ENCODE measurements at places on chromosomes 2 and 18. TPM values are rescaled to one million over a fixed set of nuclear protein-coding genes. Genes with fewer than 3 reads are reported as not detected.

- H3K27ac ChIP-seq = no peak overlapping the region
- H3K36me3 ChIP-seq = no peaks in the 10 kb centered on the region
- H3K4me3 ChIP-seq = no peak overlapping the region
- no peaks in the 10 kb centered on the region for H3K4me1 ChIP-seq
- DNase-seq = no peak
- H3K27me3 ChIP-seq = no peaks in the 10 kb centered on the region
Measured at GRCh38 chr2:1992280-1992679, 248.0 kb upstream of the PXDN start.

- H3K4me3 ChIP-seq = no peak overlapping the region
- H3K27ac ChIP-seq = peak overlapping the region; percentile 80
- DNase-seq = no peak
- peaks cover 12% of the 10 kb centered on the region for H3K4me1 ChIP-seq
Measured at GRCh38 chr2:26712486-26713465, 20.3 kb downstream of the KCNK3 start.

GRCh38 chr2:23220513-23221094 lies 164.4 kb upstream of the KLHL29 start:
- H3K36me3 ChIP-seq = no peaks in the 10 kb centered on the region
- H3K27me3 ChIP-seq = no peaks in the 10 kb centered on the region
- no peak overlapping the region for H3K4me3 ChIP-seq
- H3K27ac ChIP-seq = no peak overlapping the region

- no peak overlapping the region for H3K4me3 ChIP-seq
- no peak overlapping the region for H3K27ac ChIP-seq
- H3K36me3 ChIP-seq = no peaks in the 10 kb centered on the region
- DNase-seq = no peak
Measured at GRCh38 chr2:180208841-180209240, 201.7 kb upstream of the CWC22 start.

DNA sequence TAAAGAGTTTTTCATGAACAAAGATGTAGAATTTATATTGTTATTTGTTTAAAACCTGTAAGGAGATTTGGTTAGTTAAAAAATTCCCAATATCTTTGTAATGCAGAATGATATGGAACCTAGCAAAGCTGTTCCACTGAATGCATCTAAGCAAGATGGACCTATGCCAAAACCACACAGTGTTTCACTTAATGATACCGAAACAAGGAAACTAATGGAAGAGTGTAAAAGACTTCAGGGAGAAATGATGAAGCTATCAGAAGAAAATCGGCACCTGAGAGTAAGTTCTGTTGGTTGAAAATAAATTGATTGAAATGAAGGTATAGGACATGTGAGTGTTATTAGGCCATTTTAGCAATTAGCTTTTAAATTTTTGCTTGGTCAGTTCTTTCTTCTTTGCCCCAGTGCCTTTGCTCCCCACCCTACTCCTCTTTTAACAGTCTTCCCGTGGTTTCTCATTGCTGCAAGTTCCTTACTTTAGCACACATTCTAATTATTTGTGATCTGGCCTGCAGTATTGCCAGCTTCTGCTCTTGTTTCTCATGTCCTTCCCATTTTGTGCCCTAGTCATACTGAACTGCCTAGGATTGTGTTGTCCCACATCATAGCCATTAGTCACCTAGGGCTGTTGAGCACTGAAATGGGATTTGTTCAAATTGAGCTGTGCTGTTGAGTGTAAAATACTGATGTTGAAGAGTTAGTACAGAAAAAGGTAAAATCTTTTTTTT lies 36.6 kb downstream of the VAPA start:
- DNase-seq = no peak
- H3K27me3 ChIP-seq = no peaks in the 10 kb centered on the region
- no peak overlapping the region for H3K27ac ChIP-seq
- H3K36me3 ChIP-seq = no peaks in the 10 kb centered on the region
- peaks cover 7% of the 10 kb centered on the region for H3K4me1 ChIP-seq

DNA sequence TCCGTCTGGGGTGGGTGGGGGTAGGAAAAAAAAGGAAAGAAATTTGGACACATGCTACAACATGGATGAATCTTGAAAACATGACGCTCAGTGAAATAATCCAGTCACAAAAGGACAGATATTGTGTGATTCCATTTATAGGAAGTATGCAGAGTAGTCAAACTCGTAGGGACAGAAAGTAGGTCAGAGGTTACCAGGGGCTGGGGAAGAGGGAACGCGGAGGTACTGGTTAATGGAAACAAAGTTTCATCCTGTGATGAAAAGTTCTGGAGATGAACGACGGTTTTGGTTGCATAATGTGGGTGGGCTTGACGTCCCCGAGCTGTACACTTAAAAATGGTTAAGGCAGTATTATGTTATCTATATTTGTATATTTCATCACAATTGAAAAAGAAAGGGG lies 4.5 kb upstream of the SFTPB start:
- DNase-seq = no peak
- H3K4me3 ChIP-seq = no peak overlapping the region

DNA sequence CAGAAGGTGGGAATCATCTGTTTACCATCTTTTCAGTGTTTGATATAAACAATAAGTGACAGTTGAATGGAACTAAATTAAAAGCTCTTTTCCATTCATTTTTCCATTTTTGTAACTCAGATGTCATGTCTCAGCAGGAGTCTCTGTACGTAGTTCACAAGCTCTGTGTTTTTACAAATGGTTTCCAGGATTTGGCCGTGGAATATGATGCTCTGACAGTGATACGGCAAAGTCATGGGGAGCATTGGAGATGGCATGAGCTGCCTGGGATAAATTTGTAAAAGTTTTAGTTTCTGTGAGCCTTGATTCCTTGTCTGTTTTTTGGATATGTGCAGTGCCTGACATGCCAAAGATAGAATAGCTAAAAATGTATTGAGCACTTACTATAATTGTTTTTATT lies 168.1 kb upstream of the SESTD1 start:
- H3K27me3 ChIP-seq = no peaks in the 10 kb centered on the region
- no peak for DNase-seq
- no peak overlapping the region for H3K4me3 ChIP-seq
- H3K4me1 ChIP-seq = no peaks in the 10 kb centered on the region
- no peak overlapping the region for H3K27ac ChIP-seq
- H3K36me3 ChIP-seq = no peaks in the 10 kb centered on the region

GRCh38 chr2:160411167-160411566 lies 82.4 kb downstream of the RBMS1 start:
- peaks cover 11% of the 10 kb centered on the region for H3K4me1 ChIP-seq
- DNase-seq = no peak
- peak overlapping the region; percentile 23 for H3K27ac ChIP-seq
- H3K4me3 ChIP-seq = no peak overlapping the region

- peaks cover 23% of the 10 kb centered on the region for H3K4me1 ChIP-seq
- peak overlapping the region; percentile 95 for H3K27ac ChIP-seq
- no peaks in the 10 kb centered on the region for H3K36me3 ChIP-seq
- peak; percentile 66 for DNase-seq
- peak overlapping the region; percentile 74 for H3K4me3 ChIP-seq
- no peaks in the 10 kb centered on the region for H3K27me3 ChIP-seq
Measured at GRCh38 chr18:79988071-79988450, 302 bp downstream of the TXNL4A start.

GRCh38 chr2:157699806-157700205 lies 71.1 kb upstream of the ACVR1C start:
- H3K36me3 ChIP-seq = no peaks in the 10 kb centered on the region
- DNase-seq = no peak
- H3K27ac ChIP-seq = no peak overlapping the region

DNA sequence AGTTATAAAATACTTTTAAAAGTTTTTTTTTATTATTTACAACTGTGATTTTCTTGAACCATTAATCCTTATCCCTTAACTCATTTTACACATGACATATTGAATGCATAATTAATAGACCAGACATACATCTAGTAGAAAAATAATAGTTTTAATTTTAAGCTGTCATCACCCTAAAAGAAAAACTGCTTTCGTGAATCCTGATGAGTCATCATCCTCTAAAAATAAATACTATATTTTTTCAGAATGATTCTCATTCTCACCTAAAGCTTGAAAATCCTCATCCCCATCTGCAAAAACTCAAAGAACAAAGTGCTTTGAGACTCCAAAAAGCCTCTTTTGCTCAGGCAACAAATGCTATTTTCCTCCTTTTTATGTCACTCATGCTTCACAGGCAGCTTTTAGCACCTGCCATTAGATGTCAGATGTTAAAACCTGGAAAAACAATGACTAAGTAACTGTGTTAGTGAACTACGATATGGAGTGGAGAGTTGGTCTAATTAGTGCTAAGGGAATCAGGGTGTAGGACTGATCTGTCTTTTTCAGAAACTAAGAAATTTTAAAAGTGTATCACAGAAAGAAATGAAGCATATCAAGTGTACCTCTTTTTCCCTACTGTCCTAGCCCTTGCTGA lies 297.6 kb downstream of the TMX3 start:
- no peaks in the 10 kb centered on the region for H3K36me3 ChIP-seq
- no peak for DNase-seq
- H3K27me3 ChIP-seq = no peaks in the 10 kb centered on the region

DNA sequence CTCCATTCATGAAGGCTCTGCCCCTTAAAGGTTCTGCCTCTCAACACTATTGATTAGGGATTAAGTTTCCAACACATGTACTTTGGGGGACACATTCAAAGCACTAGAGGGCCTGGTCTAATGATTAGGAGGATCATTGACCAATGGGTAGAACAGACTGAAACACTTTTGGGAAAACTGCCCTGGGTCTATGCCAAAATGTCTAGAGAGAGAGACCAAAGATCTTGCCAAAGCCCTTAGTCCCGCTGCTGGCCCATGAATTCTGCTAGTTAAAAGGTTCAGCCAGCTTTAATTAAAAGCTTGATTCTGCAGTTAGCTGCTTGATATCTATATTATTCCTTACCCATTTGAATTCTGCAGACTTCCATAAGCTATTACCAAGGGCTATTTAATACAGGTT lies 613.2 kb downstream of the SLC4A3 start:
- H3K36me3 ChIP-seq = no peaks in the 10 kb centered on the region
- no peaks in the 10 kb centered on the region for H3K4me1 ChIP-seq
- H3K27ac ChIP-seq = no peak overlapping the region

GRCh38 chr2:36567711-36568408 lies 30.1 kb downstream of the FEZ2 start:
- no peaks in the 10 kb centered on the region for H3K36me3 ChIP-seq
- peak overlapping the region; percentile 38 for H3K27ac ChIP-seq
- no peak for DNase-seq

DNA sequence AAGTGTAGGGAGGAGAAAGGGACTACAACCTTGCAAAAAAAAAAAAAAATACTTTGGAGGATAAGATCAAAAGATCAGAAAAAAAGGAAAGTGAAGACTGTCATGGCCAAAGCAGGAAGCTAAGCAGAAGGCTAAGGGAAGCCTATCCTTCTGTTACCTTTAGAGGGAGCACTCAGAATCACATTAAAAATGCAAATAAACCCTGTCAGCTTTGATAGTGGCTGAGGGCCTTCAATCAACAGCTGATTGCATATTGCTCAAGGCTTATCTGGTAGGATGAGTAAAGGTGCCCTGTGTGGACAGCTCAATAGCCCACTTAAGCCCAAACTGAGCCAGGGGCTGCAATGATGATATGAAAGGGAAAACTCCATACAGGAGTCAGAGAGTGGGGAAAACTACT lies 1021.2 kb downstream of the LRP1B start:
- DNase-seq = no peak
- H3K27ac ChIP-seq = no peak overlapping the region
- no peaks in the 10 kb centered on the region for H3K4me1 ChIP-seq
- H3K4me3 ChIP-seq = no peak overlapping the region

DNA sequence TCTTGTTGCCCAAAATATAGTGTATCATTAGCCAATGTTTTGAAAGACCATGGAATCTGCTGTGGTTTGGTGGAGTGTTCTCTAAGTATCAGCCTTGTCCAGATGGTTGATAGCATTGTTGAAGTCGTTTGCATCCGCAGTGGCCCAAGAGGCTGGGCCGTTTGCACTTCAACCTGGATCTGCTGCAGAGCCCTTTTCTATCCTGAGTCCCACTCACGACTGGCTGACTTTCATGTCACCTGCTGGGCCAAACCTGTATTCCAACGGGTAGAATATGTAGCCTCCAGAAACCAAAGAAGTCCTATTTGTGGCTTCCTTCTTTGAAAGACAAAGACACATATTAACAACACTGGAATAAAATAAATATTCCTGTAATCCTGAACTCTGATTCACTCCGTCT lies 1154.1 kb downstream of the RPIA start:
- no peak for DNase-seq
- no peaks in the 10 kb centered on the region for H3K36me3 ChIP-seq
- no peaks in the 10 kb centered on the region for H3K4me1 ChIP-seq
- no peaks in the 10 kb centered on the region for H3K27me3 ChIP-seq
- H3K27ac ChIP-seq = no peak overlapping the region
- no peak overlapping the region for H3K4me3 ChIP-seq

DNA sequence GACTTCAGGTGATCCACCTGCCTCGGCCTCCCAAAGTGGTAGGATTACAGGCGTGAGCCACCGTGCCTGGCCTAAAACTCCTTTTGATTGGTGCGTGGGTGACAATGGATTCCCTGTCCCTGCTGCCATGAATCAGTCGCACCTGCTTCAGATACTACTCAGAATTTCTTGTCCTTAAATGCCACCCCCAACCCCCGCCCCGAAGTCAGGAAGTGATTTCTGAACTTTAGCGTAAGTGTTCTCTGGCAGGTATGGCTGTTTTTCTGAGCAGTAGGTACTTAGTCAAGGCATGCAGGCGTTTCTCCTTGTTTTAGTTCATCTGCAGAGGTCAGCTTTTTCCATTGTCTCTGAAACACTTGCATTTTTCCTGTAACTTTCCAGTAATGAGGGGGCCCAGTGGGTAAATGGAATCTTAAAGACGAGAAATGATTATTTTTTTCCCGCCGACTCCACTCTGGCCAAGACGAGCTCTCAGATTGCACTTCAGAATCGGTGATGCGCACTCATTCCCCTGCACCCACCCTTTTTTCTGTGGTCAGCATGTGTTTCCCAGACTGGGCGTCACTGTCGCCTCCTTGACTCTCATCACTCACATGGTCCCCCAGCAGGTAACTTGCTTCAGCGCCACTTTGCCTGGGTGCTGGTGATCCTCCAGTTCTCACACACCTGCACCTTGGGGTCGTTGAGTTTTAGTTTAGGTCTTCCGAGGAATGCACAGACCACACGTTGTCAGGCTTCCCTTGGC lies 179.7 kb downstream of the GBX2 start:
- no peaks in the 10 kb centered on the region for H3K36me3 ChIP-seq
- H3K4me1 ChIP-seq = no peaks in the 10 kb centered on the region
- no peak overlapping the region for H3K4me3 ChIP-seq
- H3K27ac ChIP-seq = no peak overlapping the region
- DNase-seq = no peak
- H3K27me3 ChIP-seq = no peaks in the 10 kb centered on the region

The RHBDD1 gene
- total RNA-seq = 17.7 TPM

The KCNK3 gene
- 0.64 TPM for total RNA-seq

The C2orf66 gene
- total RNA-seq = not detected

The CTLA4 gene
- not detected for total RNA-seq

The KCNG2 gene
- total RNA-seq = not detected

The TOGARAM2 gene
- total RNA-seq = not detected

The RTP5 gene
- not detected for total RNA-seq

The MYO5B gene
- total RNA-seq = 118 TPM

The C2orf81 gene
- total RNA-seq = 0.82 TPM
